ENCODE measurements at places on chromosomes 7 and 10.
A peak's percentile ranks its signal among the peaks of the same experiment; 100 is the strongest.

- DNase-seq = no peak
These were observed 11.6 kb upstream of the TYSND1 start for GRCh38 chr10:70158113-70158512.

DNA sequence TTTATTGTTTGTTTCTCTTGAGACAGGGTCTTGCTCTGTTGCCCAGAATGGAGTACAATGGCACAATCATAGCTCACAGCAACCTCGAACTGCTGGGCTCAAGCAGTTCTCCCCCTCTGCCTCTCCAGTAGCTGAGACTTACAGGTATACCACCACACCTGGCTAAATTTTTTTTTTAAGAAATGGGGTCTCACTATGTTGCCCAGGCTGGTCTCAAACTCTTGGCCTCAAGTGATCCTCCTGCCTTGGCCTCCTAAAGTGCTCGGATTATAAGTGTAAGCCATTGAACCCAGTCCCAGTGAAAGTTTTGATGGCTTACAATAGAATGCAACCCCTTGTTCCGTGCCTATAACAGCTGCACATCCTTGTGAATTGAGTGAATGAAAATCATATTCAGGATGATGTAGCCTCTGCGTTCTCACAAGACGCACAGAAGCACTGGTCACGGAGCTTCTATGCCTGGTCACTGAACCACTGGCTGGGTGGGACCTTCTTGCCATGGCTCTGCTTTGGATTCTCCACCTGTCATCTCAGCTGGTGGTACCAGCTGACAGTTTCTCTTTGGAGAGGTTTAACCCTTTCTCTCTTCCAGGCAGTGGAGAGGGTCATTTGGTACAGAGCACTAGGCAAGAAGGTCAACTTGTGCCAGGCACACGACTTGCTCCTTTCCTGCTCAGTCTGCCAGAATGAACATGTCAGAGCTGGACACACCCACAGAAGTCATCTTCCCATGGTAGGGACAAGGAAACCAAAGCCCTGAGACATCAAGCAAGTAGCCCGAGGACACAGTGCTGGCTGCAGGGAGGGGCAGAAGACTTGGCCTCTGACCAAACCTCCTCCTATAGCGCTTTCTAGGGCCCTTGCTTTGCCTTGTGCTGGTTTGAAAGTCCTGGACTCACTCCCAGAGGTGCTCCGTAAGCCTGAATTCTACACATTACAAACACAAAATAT, 89.6 kb downstream of the ATXN7L1 start:
- DNase-seq = no peak

DNA sequence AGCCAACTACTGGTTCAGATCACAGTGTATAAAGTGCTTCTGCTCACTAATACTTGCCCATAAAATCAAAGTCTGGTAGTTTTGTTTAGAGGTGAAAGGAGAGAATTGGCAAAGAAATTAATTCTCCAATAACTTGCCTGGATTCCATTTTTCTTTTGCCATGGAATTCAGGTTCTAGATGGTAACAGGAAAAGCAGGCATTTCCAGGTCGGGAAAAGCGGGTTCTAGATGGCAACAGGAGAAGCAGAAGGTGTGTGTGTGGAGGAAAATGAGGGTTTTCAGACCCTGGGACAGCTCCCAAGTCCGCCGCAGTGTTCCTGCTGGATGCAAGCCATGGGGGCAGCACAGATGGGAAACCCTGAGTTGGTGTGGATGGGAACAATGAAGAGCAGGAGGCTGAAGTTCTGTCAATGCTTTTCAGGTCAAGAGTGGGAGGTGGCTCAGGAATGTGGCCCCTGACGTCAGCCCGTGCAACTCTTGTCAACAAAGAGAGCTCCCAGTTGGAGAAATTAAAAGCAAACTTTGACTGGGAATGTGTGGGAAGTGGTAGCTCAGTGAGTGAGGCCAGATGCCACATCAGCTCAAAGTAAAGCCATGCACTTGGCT, 696.7 kb downstream of the LRMDA start:
- DNase-seq = no peak

DNA sequence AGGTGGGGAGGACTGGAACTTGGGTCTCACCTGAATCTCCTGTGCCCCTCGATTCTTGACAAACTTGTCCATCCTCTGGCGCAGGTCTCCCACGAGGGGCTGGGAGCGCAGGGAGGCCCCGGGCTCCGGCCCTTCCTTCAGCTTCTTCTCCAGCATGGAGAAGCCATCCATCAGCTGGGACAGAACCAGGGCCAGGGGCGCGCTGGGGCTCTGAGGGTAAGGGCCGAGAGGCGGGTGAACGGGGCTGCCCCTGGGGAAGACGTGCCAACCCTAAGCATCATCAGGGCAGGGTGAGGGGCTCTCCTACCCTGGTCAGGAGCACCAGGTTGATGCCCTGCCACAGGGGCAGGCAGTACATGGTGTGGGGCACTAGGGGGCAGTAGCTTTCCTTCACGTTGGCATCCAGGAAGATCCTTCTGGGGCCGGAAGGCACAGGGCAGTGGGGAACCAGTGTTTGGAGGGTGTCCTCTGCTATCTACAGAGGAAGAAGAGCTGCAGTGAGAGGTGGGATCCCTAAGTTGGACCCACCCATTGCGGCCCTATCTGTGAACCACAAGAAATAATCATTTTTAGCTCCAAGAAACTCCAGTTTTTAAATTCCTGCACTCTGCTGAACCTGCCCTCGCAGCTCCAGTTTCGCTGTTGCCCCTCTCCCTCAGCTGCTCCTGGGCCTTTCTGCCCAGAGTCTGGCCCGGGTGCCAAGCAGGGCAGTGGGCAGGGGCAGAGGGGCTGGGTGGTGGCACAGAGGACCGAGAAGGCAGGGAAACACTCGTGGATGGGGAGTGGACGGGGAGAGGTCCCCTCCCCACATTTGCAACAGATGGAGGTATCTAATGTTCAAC, 10.8 kb upstream of the PYROXD2 start:
- no peak for DNase-seq

GRCh38 chr7:108736221-108736891, 166.7 kb downstream of the DNAJB9 start:
- no peak for DNase-seq

GRCh38 chr7:44313621-44314031, 11.8 kb downstream of the CAMK2B start:
- DNase-seq = no peak

- no peak for DNase-seq
These were observed 233.3 kb upstream of the AOAH start for GRCh38 chr7:36957620-36958019.

DNA sequence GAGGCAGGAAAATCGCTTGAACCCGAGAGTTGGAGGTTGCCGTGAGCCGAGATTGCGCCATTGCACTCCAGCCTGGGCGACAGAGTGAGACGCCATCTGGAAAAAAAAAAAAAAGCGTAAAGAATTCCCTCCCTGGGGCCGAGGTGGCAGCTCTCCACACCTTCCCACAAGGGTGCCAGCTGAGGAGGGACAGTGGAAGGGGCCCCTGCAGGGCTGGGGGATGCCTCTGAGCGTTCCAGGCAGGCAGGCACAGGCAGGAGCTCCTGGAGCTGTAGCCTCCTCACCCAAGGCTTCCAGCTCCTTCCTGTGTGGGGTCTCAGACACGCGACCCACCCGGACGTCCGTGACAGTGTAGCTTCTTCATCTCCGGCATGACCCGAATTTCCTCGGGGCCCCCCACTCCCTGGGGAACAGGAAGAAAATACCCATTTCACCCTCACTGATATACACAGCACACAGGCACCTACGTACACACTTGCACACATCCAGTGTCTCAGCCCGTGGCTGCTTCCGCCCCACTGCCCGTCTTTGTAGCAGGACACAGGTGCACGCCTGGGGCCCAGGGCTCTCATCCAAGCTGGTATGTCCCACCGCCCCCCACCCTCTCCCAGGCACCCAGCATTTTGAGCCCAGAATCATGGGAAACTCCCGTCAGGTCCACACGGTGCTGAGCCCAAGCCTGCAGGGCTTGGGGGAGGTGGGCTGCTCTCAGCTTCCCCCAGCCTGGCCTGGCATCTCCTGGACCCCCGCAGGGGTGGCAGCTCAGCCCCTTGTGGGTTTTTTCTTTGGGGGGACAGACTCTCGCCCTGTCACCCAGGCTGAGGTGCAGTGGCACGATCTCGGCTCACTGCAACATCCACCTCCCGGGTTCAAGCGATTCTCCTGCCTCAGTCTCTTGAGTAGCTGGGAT, 25.7 kb downstream of the GRIFIN start:
- no peak for DNase-seq

GRCh38 chr7:82964150-82964882, 198.4 kb downstream of the PCLO start:
- DNase-seq = no peak

- DNase-seq = no peak
These were observed 881 bp downstream of the C10orf67 start for GRCh38 chr10:23343591-23344240.

- DNase-seq = no peak
These were observed 81.1 kb upstream of the ADO start for GRCh38 chr10:62723375-62723774.

- peak; percentile 99 for DNase-seq
These were observed at the start of gene CASP2 for GRCh38 chr7:143287935-143288826. TSS of gene CASP2 (plus strand) at chr7:143288351. CDS start at chr7:143288456, 105 bp downstream.

GRCh38 chr7:158476331-158476932, 111.2 kb downstream of the PTPRN2 start:
- DNase-seq = no peak

DNA sequence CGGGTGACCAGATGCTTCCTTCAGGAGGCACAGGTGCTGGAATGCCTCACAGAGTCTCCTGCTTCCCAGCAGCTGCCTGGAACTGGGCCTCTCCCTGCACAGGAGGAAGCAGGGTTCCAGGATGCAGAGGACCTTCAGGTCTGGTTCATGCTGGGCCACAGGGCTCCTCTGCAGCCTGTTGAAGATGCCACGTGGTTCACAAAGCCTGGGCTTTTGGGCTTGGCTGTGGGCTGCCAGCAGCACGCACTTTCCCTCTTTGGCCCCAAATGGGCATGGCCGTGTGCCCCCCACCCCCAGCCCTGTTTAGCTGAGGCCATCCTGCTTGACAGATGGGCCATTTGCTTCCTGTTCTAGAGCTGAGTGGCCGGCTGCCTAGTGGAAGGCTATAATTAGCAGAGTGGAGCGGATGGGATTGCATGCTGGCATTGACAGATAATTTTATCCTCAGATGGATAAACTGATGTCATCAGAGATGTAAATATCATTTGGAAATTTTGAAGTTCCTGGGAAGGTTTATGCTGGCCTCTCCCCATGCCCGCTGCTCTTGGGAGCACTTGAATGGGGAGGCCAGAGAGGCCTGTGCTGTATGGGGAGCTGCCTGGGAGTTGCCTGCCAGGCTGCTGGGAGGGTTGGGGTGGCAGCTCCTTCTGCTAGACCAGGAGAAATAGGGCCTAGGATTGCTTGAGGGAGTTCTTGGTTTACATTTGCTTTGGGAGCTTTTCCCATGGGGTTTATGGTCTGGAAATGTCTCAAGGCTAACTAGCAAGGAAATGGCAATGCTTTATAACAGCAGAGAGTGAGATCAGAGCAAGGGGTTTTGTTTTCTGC, 28.2 kb downstream of the TSPAN15 start:
- DNase-seq = no peak

- no peak for DNase-seq
These were observed 40.2 kb upstream of the GPAM start for GRCh38 chr10:112223725-112224124.

- no peak for DNase-seq
These were observed 129.4 kb downstream of the PLPP4 start for GRCh38 chr10:120586471-120586872.

DNA sequence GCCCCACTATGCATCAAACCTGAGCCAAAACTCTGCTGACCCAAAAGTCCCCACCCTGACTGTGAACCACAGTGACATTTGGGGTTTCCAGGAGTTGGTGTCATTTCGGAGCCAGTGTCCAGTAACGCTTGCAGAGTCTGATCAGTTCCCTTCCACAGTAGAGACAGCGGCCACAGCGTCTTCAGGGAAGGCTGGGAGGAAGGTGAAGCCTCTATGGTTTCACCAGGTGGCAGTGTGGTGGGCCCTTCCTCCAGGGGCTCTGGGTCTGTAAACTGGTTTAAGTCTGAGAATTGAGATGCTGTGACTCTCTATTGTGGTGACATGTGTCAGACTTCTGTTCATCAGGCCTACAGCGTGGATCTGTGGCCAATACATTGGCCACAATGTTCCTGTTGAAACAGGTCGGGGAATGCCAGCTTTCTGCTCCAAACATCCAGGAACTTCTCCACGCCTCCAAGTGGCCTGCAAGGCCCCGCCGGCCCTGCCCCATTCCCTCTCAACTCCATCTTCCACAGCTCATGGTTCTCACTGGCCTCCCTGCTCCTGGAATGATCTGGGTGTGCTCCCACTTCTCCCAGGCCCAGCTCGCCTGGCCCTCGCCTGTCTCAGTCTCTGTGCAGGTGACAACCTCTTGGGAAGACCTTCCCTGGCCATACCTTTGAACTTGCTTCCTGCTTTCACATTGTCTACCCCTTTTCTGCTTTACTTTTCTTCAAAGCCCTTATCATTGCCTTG, 124.5 kb upstream of the FAM20C start:
- DNase-seq = no peak

Data from NCI-H1048 (cell line).